Activated CD8-positive, alpha-beta memory T cell treated with anti-CD3 and anti-CD28 coated beads, Interleukin-2, amount 10 ng/mL, durations not matched to agents 7 days and 5 days (primary cell): ENCODE measurements at places on chromosomes 16 and 17. TPM values are rescaled to one million over a fixed set of nuclear protein-coding genes. Genes with fewer than 3 reads are reported as not detected.

CES5A gene
- not detected for total RNA-seq

KREMEN2 gene
- 0.35 TPM for total RNA-seq

ALOX12B gene
- 0.64 TPM for total RNA-seq

SKAP1 gene
- 91.4 TPM for total RNA-seq

STX8 gene
- 74.2 TPM for total RNA-seq

CTRB1 gene
- not detected for total RNA-seq

EVPLL gene
- not detected for total RNA-seq

CCL17 gene
- total RNA-seq = 0.59 TPM

NTN1 gene
- total RNA-seq = not detected

KRTAP2-2 gene
- not detected for total RNA-seq

CCL16 gene
- total RNA-seq = not detected
